T47D (cell line): ENCODE measurements at places on chromosomes 5 and 9.
A peak's percentile ranks its signal among the peaks of the same experiment; 100 is the strongest.

DNA sequence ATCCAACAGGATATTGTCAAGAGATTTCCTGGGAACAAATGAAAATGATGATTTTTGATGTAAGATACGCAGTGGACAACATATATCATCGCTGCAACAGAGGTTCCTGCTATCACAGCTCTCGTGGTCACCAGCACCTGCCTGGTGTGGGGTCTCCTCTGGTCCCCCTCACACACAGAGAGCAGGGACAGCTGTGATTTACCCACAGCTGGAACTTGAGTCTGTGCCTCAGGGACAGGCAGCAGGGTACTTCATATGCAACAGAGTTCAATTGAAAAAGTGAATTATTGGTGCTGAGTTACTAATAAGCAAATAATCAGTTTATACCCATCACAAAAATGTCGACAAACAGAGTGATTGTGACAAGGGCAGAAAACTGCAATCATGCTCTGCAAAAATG is 93.4 kb downstream of the LMX1B start:
- no peak for DNase-seq

- DNase-seq = no peak
Measured at GRCh38 chr9:126563556-126563955, 50.2 kb upstream of the LMX1B start.

- DNase-seq = no peak
Measured at GRCh38 chr9:126625329-126626126, 11.8 kb downstream of the LMX1B start.

DNA sequence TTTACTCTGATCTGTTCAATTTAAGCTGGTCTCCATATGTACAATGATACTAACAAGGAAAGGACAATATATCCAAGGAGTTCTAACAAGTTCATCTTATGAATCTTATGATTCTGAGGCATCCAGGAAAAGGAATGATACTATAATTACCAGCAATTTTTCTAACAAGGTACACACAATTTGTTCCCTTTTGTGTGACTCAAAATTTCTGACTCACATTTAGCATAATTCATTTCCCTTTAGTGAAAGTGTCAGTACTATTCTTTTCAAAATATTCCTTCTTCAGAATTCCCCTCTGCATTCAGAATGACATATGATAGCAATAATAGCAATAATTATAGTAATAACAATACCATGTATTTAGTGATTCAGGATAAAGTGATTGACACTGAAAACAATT is 594.8 kb downstream of the DMRTA1 start:
- DNase-seq = no peak

- DNase-seq = no peak
Measured at GRCh38 chr9:120465685-120466407, 114.1 kb downstream of the CDK5RAP2 start.

- DNase-seq = no peak
Measured at GRCh38 chr5:53008751-53009150, 19.6 kb downstream of the ITGA2 start.

- DNase-seq = no peak
Measured at GRCh38 chr5:167639766-167640165, 651.7 kb upstream of the WWC1 start.

DNA sequence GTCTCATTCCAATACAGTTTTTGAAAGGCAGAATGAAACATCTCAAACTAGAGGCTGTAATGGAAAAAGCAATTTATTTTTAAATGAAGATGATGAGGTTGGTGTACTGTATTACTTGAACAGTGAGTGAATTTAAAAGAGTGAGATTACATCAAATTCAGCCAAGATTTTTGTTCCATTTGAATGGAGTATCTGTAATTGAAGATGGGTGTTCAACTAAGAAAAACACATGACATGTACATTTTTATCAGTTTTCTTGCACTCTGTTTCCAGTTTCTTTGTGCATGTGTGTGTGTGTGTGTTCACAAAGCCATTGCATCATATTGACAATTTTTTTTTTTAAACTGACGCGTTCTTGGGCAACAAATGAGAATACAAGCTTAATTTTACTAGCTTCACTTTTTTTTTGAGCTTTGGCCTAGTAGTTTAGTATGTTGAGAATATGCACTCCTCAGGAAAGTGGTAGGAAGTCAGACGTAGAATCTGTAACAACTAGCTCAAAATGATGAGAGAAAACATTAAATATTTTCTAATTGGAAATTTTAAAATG is 243.5 kb downstream of the MAST4 start:
- no peak for DNase-seq

DNA sequence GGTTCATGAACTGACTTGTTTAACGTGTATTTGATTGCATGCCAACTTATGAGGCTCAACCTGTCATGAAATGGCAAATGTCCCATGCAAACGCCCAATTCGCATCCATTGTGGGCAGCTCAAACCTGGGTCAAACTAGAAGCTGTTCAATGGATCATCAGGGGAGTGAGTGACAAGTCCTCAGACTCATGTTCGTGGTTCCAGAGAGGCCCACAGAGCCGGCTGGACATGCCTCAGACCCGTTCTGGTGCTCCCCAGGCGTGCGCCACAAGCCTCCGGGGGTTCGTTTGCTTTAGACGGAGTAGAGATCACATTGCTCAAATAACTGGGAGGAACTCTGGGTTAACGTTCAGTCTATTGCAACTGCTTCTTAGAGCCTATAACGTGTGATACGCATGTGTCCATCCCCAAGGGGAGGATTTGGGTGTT is 15.0 kb downstream of the GFI1B start:
- no peak for DNase-seq

DNA sequence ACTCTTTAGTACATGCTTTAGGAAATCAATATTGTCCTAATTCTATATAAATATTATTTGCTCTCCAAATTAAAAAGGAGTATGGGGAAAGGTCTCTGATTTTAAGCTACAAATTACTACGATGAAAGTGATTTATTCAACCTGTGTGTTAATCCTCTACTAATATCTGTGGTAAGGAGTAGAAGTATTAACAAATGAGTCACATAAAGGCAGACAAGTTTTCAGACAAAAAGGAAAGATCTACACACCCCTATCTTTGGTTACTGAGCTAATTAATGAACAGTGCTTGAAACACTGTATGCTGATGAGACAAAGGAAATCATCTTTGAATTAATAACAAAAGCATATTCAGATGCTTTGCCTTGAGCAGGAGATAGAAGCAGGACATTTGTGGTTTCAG is 15.9 kb downstream of the LOX start:
- DNase-seq = no peak

DNA sequence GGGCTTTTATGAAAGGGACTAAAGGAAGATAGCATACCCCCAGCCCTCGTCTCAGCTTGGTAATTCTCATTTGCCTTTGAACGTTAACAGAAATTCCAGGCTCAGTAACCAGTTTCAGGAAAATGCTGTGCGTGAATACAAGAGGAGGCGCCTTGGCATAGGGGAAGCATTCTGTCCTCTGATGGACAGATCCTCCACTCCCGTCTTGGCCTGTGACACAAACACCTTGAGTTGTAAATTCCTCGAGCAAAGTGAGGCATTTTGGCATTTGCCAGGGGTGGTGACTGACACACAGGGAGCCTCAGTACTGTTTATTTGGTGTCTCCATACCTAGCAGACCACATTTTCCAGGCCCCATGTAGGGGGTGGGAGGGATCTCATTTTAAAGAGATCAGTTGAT is 44.8 kb downstream of the APTX start:
- DNase-seq = no peak

GRCh38 chr5:68252673-68253623 is 37.4 kb downstream of the PIK3R1 start:
- DNase-seq = peak; percentile 76

DNA sequence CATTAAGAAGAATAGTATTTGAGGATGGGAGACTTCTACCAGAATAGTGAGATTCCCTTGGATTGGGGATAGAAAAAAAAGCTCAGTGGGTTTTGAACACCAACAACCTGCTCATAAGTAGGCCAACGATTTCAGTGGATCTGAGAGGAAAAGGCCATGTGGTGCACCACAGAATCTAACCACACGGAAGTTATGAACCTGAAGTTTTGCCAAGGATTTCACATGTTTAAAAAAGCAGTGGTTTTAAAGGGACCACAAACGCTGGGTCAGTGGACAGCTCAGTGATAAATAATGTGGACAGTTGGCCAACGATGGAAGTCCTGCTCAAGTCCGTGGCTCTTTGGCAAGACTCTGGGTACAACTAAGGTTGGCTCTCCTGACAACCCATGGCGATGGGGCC is 107.2 kb upstream of the TXNDC8 start:
- no peak for DNase-seq

DNA sequence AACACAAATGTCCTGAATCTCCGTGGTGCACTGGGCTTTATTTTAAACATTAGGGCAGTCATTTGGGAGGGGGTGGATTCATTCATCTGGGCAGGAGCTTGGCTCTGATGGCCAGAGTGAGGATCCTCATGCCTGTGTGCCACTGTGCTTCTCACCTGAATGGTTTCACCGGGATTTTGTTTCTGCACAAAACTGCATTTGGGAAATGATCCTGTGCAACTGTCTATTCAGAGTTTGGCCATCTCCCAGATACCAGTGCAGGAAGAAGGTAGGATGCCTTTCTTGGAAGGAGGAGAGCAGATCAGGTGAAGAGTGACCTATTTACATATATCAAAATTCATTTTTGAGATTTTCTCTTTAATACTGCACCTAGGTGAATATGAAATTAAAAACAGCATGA is 514.4 kb upstream of the SEMA6A start:
- no peak for DNase-seq

DNA sequence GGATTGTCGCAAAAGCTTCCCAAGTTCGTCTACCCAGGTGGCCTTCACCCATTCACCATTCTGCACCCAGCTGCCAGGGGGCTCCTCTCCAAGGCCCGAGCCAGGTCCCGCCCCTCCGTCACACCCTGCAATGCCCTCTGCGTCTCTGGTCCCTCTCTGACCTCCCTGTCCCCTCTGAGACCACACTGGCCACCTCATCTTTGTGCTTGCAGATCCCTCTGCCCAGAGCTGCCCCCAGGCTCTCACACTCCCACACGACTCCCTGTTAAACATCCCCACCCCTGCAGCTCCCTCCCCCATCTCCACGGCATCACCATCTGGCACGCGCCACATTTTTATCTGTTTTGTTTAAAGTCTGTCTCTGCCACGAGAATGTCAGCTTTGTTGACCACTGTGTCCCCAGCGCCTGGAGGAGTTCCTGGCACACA is 243.6 kb downstream of the PBX3 start:
- DNase-seq = no peak

DNA sequence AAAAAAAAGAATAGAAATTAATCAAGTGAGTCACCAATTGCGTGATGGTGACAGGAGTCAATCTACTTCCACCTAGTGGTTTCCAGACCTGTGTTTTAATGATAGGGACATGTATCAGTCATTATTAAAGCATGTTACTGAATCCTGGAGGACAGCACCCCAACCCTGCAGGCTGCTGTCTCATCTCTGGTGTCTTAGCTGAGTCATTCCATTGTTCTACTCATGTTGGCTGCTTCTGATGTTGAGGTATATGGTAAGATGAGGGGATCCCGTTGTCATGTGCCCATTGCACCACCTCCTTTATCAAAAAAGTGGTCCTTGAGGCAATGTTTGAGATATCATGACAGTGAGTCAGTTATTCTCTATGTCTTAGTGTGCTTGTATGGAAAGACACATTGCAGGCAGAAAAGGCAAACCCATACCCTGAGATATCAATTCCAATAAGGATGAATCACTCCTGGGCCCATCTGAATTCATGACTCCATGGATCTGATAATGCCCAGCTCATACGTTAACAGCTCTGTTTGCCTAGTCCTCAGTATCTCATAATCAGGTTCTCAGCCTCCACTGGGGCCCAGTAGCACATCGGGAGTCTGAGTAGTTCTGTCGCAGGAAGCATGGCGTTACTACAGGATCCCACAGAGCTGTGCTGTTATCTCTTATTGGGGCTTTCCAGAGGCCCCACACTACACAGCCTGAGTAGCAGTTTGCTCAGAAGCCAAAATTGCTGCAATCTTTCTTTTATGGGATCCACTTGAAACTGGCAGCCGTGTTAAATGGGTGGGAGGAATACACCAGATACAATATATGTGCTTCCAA is 31.2 kb downstream of the HMGCS1 start:
- DNase-seq = no peak

GRCh38 chr5:106376522-106376921 is 1294.2 kb downstream of the EFNA5 start:
- DNase-seq = no peak

GRCh38 chr5:107074996-107075395 is 595.7 kb downstream of the EFNA5 start:
- DNase-seq = no peak

DNA sequence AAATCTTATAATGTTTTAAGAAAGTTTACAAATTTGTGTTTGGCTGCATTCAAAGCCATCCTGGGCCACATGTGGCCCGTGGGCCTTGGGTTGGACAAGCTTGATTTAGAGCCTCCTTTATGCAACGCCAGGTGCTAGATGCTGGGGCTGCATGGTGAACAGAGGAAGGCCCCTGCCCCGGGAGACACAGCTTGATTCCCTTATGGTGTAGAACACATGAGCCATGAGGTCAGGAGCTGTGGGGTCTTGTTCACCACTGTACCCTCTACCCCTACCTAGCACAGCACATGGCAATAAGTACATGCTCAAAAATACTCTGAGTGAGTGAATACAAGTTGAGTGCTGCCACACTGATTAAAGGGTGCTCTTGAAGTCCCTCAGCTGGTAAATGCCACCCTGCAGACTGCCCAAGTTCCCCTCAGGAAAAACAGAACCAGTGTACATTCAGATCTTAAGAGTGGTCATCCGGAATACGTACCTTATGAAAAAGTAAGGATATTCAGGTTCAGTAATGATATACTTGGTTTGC is 71.9 kb downstream of the ARRDC3 start:
- DNase-seq = no peak

- DNase-seq = no peak
Measured at GRCh38 chr5:38692781-38693527, 136.5 kb upstream of the LIFR start.

GRCh38 chr5:131983244-131983771 is 28.1 kb downstream of the ACSL6 start:
- DNase-seq = no peak

DNA sequence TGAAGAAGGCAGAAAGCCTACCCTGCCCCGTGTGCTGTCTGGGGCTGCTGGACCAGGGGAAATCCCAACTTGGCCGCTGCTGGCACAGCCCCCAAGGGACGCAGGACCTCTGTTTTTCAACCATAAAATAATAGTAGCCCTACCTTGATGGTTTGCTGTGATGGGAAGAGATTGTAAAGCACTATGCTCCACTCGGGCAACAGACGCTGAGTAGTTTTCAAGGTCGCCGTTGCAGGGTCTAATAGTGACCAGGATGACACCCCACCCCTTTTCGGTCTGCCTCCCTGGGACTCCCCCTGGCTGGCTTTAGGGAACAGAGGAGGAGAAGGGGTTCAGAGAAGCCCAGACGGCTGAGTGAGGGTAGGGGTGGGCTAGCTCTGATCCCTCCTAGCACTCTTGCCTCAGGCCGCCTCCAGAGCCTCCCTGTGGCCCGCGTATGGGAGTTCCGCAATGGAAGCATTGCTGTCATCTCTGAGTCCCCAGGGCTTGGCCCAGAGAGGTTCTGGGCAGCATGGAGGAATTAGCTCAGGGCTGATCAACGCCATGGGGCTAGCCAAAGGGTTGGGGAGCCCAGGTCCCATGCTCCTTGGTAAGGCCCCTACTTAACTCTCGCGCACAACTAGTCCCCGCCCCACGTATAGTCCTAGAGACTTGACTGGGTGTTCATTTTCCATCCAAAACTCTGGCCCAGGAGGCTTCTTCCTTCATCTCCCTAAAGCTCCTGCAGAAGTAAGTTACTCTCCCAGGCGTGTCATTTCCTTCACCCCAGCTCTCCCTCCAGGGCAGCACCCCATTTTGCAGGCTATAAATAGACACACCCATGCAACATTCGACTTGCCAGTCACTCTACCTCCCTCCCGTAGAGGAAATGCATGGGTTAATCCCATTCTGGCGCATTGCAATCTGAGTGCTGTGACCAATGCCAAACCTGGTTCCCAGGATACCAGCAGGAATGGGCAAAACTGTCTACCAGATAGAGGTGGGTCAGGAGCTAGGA is 1.1 kb upstream of the IRF1 start:
- no peak for DNase-seq
